C1 segment of cervical spinal cord (tissue), 14 donors: ENCODE measurements at places on chromosomes 12 and 14.

- no peak for DNase-seq
These were observed 26.3 kb downstream of the BICDL1 start for GRCh38 chr12:120015313-120015712.

GRCh38 chr14:96362965-96363750, at the start of the genes ATG2B and GSKIP:
Gene ATG2B, minus strand, starts transcription at chr14:96363341. Its CDS starts 365 bp downstream, at chr14:96362976.
Gene GSKIP, plus strand, starts transcription at chr14:96363526. Its CDS starts 18,722 bp downstream, at chr14:96382248.
- DNase-seq: peak; percentile 90

- DNase-seq: peak; percentile 47
These were observed at the start of gene FLVCR2 for GRCh38 chr14:75578102-75578785. Gene FLVCR2, plus strand, starts transcription at chr14:75578620. Its CDS starts 353 bp downstream, at chr14:75578973.

GRCh38 chr14:71497645-71498086, 434.6 kb upstream of the RGS6 start:
- DNase-seq: no peak

- DNase-seq: no peak
These were observed 151.8 kb upstream of the NPAS3 start for GRCh38 chr14:32786886-32787285.

DNA sequence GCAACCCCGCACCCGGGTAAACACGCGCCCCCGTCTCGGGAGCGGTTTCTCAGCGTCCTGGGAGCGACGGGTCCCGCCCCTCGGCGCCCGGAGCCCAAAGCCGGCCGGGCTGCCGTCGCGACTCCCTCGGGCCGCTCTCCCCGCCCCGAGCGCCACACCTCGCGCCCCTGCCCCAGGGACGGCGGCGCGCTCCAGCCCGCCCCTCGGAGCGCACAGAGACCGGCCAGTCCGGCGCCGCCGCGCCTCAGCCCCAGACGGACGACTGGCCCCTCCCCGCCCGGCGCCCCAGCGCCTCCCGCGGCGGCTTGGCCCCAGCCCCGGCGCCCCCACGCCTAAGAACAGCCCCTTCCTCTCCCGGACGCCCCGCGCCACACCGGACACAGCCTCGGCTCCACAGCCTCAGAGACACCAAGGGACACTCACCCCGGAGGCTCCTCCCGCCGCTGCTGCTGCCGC, 411 bp downstream of the BTBD7 start:
- DNase-seq: peak; percentile 77

- DNase-seq: no peak
These were observed 188.2 kb downstream of the CACNA1C start for GRCh38 chr12:2240984-2241383.

DNA sequence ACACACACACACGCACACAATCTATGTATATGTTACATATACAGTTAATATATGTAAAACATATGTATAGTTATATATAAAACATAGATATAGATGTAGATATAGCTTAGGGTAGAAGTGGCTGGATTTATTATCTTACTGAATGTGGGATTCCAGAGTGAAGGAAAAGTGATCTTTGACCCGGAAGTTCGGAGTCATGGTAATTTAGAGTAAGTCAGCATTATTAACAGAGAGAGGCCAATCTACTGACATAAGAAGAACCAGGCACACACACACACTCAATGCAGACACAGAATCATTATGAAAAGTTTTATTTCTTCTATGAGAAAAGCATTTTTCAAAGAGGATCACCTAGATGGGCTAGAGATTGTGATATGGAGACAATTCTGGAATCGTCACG, 384.2 kb upstream of the NOVA1 start:
- no peak for DNase-seq
